ENCODE measurements at places on chromosomes 16 and 17.
A peak's percentile ranks its signal among the peaks of the same experiment; 100 is the strongest.

DNA sequence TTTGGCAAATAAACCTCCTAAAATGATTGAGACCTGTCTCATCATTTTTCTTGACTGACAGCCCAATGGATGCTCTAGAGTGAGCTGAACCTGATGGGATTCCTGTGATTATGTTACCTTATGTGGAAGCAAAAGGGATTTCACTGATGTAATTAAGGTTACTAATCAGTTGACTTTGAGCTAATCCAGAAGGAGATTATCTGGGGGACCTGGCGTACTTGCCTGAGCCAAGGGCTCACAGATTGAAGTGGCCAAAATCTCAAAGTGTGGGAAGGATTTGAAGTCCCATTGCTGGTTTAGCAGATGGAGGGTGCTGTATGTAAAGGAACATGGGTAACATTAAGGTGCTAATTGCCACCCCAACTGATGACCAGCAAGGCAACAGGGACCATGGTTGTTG, 214.0 kb downstream of the CPPED1 start:
- DNase-seq = no peak

- DNase-seq = no peak
Observed at GRCh38 chr17:33112763-33113162, 121.1 kb downstream of the SPACA3 start.

GRCh38 chr17:59848778-59849177, 44.0 kb downstream of the TUBD1 start:
- peak; percentile 41 for DNase-seq

DNA sequence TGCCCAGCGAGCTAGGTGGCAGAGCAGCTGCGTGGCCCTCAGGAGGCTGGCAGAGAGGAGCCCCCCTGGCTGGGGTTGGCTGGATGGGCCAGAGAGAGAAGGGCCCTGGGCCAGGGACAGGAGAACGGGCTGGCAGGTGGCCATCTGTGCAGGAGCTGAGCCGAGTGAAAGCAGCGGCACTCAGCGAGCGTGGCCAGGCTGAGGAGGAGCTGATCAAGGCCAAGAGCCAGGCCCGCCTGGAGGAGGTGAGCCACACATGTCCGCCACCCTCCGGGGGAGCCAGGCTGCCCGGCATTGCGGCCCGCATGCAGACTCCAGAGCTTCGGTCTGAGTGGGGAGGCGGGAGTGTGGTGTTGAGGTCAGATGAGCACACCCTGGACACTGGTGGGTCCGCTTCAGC, 2.1 kb upstream of the RAC3 start:
- DNase-seq = no peak

- no peak for DNase-seq
Observed at GRCh38 chr17:18261146-18261515, 669 bp downstream of the MIEF2 start.

- DNase-seq = no peak
Observed at GRCh38 chr17:18225642-18226283, 328 bp downstream of the LLGL1 start.
